ENCODE measurements at places on chromosomes 7 and 10. TPM values are rescaled to one million over a fixed set of nuclear protein-coding genes. Genes with fewer than 3 reads are reported as not detected.

LLCFC1 gene
- total RNA-seq = not detected

GNGT1 gene
- total RNA-seq = 0.24 TPM

HEPACAM2 gene
- not detected for total RNA-seq

WAPL gene
- 26.8 TPM for total RNA-seq

ARHGAP12 gene
- 61.4 TPM for total RNA-seq

BAIAP2L1 gene
- 7.1 TPM for total RNA-seq

NCOA4 gene
- 111 TPM for total RNA-seq

TAC1 gene
- 26.2 TPM for total RNA-seq

C10orf62 gene
- total RNA-seq = not detected

FBXL13 gene
- total RNA-seq = 1.4 TPM
